ENCODE measurements at places on chromosomes 2 and 18.

DNA sequence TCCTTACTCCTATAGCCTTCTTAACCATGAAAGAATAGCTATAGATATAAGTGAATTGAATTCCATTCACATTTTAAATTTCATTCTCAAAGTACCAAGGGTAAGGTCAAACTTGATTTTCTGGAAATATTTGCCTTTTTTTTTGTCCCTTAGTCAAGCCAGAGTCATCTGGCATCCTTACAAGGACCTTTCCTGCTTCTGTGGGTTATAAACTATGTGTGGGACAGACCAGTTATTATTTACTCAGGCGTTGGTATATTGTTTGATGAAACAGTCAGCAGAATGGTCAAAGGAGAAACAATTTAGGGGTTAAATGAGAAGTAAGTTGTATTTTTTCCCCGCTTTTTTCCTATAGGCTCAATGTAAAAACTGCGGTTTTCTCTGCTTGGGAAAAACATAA, 1103.2 kb upstream of the ZEB2 start:
- DNase-seq, result no peak

DNA sequence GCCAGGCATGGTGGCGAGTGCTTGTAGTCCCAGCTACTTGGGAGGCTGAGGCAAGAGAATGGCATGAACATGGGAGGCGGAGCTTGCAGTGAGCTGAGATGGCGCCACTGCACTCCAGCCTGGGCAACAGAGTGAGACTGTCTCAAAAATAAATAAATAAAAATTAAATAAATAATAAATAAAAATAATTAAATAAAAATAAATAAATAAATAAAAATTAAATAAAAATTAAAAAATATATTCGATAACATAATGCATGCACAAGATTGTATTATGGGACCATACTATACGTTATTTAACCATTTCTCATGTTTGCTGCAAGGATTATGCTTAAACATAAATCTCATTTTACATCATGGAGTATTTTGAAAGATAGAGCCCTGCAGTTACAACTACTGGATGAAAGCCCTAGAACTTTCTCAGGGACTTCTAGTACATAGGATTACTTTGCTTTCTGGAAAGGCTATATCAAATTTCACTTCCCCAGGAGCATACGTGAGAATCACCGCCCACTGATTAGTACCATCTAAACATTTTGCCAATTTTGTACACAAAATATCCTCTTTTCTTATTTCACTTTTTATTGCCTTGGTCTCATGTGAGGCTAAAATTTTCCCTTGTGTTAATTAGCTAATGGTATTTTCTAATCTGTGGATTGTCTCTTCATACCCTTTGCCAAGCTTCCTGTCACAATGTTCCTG, 234.3 kb upstream of the LYPD1 start:
- no peak for DNase-seq

GRCh38 chr2:26002632-26003310, 20.5 kb upstream of the KIF3C start:
- DNase-seq, result no peak

DNA sequence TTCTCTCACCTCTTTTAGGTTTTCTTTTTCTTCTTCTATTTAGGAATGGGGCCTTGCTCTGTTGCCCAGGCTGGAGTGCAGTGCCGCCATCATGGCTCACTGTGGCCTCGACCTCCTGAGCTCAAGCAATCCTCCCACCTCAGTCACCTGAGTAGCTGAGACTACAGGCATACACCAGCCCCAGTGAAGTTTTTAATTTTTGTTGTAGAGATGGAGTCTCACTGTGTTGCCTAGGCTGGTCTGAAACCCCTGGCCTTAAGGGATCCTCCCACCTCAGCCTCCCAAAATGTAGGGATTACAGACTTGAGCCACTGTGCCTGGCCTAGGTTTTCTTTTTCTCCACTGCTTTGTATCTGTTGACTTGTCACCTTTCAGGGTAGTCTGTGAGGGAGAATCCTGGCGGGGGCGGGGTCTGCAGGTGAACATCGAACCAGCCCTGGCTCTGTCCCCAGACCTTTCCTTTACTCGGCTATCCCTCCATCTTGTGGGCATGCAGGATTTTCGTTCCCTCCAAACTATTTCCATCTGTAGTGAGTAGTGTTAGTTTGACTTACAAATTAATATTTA, 21.7 kb downstream of the NCK2 start:
- peak; percentile 20 for DNase-seq

DNA sequence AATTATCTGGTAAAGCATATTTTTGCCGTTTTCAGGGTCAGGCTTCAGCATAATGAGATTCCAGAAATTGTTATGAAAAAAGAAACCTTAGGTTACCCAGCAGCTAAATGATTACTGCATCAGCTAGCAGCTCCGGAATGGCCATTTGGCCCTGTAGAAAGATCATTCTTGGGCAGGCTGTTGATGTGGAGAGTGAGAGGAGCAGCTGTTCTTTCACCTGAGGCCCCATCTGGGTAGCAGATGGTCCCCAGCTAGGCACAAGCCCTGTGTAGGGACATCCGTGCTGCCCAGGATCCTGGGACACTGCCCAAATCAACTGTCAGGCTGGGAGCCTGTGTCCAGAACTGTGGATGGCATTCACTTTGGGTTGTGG, 61.8 kb downstream of the NEDD4L start:
- no peak for DNase-seq

DNA sequence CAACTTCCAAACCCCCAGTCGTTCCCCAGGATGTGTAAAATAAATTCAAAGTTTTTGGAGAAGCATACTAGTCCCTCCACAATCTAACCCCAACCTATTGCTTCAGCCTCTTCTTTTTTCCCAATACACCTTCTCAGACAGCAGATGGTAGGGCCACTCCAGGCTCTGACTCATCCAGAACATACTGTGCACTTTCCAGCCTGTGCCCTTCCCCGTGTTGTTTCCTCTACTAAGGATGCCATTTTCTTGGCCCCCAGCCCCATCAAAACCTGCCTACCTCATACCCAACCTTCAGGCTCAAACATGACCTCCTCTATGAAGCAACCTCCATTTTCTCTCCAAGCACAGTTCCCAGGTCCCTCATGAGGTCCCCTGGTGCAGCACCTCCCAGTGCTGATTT, 669.3 kb downstream of the BCL11A start:
- DNase-seq, result no peak
